CD4-positive, alpha-beta T cell (primary cell): ENCODE measurements at places on chromosomes 3 and 15. TPM values are rescaled to one million over a fixed set of nuclear protein-coding genes. Genes with fewer than 3 reads are reported as not detected.

HTR3E gene
- not detected for total RNA-seq

HGD gene
- total RNA-seq, result 2.0 TPM

TUSC7 gene
- total RNA-seq, result not detected

NCKIPSD gene
- 10.8 TPM for total RNA-seq

P2RY14 gene
- total RNA-seq, result 0.22 TPM

DNA sequence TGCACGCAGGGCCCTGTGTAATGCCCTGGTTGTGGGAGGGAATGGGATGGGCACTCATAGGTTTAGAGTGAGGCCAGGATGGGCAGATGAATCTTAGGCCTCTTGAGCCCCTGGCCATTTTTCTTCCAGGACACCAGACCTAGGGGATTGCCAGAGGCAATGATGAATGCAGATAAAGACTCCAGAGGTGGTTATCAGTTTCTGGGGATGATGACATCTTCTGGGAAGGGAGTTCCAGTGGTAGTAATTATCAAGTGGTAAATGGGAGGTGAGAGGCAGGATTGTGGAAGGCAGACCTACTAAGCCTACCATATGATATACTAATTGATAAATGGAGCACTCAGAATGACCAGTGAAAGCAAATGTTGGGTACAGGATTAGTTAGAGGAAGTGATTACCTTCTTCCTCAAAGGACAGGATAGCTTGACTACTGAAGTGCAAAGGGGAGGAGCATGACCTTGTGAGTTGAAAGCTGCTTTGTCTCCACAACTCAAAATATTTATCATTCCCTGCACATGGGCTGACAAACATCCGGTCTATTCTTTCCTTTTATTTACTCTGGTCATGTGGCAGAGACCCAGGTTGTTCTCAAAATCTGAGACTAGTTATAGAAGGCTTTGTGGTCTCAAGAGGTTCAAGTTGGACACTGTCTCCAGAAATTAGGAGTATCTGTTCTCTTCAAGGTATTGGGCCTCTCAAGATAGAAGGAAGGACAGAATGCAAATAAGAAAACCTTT lies 10.2 kb upstream of the MAPK6 start:
- no peak for DNase-seq

- DNase-seq, result no peak
Observed at GRCh38 chr3:10929978-10930665, 62.4 kb upstream of the SLC6A1 start.

- no peak for DNase-seq
Observed at GRCh38 chr3:20353286-20353685, 167.3 kb upstream of the SGO1 start.

DNA sequence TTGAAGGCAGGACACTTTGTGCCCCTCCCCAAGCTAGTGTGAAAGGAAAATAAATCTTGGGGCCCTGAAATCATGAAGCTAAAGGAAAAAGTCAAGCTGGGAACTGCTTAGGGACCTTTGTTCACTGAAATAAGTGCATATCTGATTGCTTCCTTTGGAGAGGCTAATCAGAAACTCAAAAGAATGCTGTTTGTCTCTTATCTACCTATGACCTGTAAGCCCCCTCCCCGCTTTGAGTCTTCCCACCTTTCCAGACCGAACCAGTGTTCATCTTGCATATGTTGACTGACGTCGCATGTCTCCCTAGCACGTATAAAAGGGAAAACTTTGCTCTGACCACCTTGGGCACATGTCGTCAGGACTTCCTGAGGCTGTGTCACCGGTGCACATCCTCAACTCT lies 53.1 kb downstream of the SLC30A4 start:
- DNase-seq, result no peak

- DNase-seq, result peak; percentile 19
Observed at GRCh38 chr3:38454178-38454883, 641 bp downstream of the ACVR2B start.

DNA sequence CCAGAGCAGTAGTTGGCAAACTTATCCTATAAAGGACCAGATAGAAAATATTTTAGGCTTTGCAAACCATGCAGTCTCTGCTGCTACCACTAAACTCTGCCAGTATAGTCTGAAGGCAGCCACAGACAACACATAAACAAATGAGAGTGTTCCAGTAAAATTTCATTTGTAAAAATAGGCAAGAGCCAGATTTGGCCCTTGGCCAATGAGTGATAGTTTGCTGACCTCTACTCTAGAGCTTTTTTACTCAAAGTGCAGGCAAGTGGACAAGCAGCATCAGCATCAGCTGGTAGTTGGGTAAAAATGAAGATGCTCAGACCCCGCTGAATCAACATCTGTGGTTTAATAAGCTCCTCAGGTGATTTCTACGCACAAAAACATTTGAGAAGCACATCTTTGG lies 269.8 kb downstream of the NTRK3 start:
- no peak for DNase-seq

DNA sequence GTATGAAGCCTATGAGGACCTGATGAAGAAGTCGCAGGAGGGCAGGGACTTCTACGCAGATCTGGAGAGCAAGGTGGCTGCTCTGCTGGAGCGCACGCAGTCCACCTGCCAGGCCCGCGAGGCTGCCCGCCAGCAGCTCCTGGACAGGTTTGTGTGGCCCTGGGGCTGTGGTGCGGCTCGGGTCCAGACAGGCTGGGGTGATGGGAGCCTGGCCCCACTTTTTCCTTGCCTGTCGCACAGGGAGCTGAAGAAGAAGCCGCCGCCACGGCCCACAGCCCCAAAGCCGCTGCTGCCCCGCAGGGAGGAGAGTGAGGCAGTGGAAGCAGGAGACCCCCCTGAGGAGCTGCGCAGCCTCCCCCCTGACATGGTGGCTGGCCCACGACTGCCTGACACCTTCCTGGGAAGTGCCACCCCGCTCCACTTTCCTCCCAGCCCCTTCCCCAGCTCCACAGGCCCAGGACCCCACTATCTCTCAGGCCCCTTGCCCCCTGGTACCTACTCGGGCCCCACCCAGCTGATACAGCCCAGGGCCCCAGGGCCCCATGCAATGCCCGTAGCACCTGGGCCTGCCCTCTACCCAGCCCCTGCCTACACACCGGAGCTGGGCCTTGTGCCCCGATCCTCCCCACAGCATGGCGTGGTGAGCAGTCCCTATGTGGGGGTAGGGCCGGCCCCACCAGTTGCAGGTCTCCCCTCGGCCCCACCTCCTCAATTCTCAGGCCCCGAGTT lies 29.0 kb downstream of the PTPN23 start:
- DNase-seq, result no peak

GRCh38 chr3:52524752-52525679 lies 8.6 kb downstream of the NT5DC2 start:
- DNase-seq, result no peak

DNA sequence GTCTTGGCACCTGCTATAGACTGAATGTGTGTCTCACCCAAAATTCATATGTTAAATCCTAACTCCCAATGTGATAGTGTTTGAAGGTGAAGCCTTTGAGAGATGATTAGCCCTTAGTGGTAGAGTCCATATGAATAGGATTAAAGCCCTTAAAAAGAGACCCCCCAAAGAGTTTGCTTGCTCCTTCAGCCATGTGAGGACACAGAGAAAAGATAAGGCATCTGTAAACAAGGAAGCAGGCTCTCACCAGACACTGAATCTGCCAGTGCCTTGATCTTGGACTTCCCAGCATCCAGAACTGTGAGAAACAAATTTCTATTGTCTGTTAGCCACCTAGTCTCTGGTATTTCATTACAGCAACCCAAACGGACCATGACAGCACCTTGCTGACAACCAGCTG lies 16.6 kb downstream of the KPNA1 start:
- no peak for DNase-seq
